ENCODE measurements at places on chromosomes 7 and 10.
A peak's percentile ranks its signal among the peaks of the same experiment; 100 is the strongest.

- no peak for DNase-seq
Measured at GRCh38 chr10:103652599-103653281, 159.2 kb downstream of the NEURL1 start.

DNA sequence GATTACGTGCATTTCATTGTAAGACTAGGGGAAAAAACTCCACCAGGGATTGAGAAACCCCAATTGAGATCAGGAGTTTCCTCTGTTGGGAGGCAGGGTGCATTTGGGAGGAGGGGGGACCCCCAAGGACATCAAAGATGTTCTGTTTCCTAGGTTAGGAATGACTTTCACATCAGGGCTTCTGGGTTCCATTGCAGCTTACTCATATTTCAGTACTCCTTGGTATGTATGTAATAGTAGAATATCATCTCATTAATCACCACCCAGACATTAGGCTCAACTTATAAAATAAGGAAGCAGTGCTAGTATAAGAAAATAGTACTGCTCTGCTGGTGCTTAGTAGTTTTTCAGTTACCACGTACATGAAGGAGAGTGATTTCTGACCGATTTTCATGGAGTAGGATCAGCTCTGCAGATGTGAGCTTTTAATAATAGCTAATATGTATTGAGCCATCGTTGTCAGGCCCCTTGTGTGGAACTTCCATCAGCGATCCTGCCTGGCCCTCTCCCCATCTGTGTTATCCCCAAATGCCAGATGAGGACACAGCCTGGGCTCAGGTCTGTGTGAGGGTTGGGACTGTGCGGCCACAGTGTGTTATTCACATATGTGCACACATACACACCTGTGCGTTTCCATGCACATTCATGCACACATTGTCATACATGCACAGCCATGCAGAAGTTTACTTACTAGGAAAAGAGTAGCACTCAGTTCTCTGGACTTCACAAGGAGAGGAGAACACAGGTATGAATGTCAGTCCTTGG is 23.5 kb downstream of the UPP1 start:
- DNase-seq = no peak

DNA sequence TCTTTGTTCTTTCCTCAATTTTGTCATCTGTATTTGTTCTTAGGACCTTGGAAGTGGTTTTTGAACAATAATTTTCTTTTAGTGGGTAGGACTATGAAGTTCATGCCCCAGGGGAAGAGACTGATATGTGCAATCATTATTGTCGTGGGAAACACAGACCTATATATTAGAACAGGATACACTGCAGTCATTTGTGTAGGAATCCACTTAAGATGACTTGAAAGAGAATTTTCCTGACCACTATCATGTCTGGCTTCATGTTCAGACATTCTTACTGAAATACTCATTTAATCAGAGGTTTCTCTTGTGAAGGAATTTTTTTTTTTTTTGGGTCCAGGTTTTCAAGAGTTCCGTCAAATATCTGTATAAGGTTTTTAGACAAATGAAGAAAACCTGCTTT is 163.6 kb downstream of the SUGCT start:
- no peak for DNase-seq

GRCh38 chr10:102900006-102900405 is 18.1 kb upstream of the CNNM2 start:
- DNase-seq = no peak

DNA sequence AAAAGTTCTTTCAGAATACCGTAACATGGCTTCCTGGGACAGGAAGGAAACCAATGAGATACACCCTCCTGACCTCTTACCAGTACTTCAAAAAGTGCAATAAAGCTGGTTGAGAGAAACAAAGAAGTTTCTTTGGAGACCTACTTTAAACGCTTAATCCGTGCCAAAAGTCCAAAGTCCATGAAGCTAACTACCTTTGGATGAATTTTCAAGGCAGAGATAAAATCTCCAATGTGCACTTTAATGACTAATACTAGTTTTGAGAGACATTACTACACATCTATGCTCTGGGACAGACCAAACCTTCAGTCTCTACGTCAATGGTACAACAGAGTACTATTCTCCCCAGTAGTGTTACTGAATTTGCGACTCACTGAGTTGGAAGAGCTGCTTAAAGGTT is 46.1 kb downstream of the UBE2H start:
- DNase-seq = no peak

DNA sequence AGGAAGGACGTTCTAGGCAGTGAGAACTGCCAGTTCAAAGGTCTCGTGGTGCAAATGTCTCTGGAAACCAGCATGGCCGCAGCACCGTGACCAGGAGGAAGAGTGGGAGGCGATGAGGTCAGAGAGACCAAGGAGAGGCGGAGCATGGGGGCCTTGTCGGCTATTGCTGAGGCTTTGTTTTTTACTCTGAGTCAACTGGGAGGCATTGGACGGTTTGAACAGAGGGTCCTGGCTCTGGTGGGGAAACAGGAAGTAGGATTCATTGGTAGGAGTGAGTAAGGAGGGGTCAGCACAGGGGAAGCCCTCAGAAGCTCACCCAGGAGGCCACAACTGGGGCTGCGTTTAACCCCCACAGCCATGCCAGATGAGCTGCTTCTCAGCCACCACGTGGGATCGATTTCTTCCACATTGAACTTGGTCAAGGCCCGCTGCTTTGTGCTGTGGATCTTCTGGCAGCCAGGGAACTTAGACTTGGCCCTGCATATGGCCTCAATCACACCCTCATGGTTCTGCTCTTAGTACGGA is 22.2 kb upstream of the SH2B2 start:
- DNase-seq = no peak

- no peak for DNase-seq
Measured at GRCh38 chr10:108608860-108609259, 1314.5 kb downstream of the XPNPEP1 start.

- DNase-seq = no peak
Measured at GRCh38 chr10:31961277-31962074, 32.8 kb upstream of the ARHGAP12 start.

DNA sequence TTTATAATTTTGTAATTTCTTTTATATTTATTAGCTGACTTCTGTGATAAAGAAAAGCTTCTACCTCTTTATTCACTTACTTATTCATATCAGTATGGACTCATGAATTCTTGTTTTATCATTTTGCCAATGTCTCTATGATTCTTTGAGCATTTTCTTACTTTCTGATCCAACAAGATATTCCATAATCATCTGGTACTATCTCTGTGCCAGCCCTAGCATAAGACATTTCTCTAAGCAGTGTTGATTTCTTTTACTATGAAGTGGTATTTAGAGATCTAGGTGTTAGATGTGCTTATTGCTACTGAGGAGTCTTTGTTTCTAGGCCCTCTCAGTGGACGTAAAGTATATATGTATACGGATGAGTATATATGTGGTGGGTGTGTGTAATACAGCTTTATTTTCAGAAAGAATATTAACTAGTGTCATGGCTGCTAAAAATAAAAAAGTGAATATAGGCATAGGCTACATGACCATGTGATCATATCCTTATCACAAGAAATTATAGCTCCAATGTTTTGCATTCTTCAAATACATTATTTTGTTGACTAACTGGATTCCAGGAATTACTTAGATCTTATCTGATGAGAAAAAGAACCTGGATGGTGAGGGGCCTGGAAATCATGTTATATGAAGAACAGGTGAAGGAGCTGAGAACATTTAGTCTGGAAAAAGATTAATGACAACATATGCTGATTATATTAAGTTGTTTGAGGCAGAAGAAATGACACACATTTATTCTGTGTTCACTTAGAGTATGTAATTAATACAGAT is 13.1 kb downstream of the PHTF2 start:
- no peak for DNase-seq

DNA sequence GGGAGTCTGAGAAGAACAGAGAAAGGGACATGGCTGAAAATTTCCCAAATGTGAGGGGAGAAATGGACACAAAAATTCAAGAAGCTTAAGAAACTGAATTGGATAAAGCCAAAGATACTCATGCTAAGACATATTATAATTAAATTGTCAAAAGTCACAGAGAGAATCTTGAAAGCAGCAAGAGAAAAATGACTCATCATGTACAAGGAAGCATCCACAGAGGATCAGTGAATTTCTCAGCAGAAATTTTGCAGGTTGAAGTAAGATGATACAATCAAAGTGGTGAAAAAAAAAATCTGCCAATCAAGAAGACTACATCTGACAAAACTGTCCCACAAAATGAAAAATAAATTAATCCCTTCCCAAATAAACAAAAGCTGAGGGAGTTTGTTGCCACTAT is 56.8 kb downstream of the MPP7 start:
- DNase-seq = no peak

DNA sequence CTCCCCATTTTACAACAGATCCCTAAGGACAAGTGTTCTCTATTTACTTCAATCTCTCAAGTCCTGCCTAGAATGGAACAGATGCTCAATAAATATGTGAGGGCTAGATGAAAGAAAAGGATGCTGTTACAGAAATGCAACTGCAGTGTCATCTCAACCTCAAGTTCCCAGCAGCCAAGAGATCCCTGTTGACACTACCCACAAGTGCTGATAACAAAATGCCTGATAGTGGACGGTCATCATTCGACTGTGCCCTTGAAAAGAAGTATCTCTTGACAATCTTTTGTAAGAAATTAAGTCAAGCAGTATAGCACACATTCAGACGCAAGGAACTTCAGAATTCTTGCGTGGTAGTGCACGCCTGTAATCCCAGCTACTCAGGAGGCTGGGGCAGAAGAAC is 133.2 kb downstream of the PARD3 start:
- DNase-seq = no peak

DNA sequence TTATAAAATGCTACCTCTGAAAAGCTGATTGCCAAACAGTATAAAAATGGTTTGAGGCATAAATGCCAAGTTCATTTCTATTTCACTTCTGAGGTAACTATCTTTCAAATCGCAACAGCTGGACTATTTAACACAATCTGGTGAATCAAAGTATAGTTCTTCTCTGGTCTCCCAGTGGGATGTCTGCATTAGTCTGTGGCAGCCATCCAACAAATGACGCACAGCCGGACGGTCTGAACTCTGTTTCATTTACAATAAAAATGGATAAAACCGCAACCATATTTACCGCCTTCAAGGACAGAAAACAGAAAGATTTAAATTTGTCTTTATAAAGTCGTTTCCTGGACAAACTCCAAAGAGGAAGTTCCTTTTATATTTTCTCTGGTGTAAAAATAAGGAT is 41.9 kb downstream of the ENO4 start:
- no peak for DNase-seq

DNA sequence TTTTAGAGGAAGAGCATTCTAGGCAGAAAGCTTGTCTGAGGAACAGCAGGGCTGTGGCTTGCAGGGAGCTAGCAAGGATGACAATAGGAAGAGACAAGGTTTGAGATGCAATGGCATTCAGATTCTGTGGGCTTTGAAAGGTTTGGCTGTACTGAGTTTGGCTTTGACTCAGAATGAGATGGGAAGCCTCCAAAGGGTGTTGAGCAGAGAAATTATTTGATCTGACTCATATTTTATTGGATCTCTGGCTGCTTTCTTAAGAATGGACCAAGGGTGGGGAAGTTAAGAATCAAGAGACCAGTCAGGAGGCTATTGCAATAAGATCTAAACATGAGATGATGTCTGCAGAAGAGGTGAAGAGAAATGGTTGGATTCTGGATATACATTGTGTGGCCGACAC is 273.2 kb downstream of the CDK14 start:
- no peak for DNase-seq

GRCh38 chr10:81192221-81192788 is 654.6 kb downstream of the SH2D4B start:
- DNase-seq = no peak

DNA sequence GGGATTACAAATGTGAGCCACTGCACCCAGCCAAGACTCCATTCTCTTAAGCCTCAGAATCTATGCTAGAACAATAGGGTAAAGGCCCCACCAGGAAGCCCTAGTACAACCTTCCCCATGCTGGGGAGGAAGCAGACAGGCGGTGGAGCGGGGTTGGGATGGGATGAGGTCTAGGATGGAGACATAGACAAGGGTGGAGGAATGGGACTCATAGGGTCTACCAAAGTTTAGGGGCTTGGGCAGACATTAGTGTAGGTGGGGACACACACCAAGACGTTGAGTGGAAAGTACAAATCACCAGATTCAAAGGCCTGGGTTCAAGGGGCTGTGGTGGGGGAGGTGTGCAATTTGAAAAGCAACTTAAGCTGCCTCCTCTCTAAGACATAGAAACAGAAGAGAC is 19.3 kb downstream of the PRSS2 start:
- DNase-seq = no peak

DNA sequence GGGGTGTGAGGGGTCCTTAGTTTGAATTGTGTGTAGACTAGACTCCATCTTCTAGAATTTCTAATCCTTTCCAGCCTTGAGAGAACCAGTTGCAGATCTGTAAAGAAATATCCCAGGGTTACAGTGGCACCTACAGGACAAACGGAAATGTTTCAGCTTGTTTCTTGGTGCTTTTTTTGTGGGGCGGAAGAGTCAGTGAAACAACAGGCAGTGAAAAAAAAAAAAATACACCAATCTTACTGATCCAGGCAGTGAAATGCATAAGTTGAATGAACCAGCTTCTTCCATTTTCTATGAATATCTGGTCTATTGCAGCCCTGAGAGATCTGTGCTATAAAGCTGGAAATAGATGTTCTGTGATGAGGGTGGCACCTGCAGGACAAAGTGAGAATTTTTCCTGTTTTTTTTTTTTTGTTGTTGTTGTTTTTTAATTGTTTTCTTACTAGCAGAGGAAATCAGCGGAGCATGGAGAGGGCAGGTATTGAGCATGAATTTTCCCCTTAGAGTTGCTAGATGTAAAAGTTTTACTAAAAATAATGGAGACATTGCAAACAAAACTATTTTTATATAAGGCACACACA is 81.9 kb upstream of the DYNC1I1 start:
- DNase-seq = no peak

- DNase-seq = no peak
Measured at GRCh38 chr7:6022707-6023106, 8.5 kb upstream of the ANKRD61 start.

DNA sequence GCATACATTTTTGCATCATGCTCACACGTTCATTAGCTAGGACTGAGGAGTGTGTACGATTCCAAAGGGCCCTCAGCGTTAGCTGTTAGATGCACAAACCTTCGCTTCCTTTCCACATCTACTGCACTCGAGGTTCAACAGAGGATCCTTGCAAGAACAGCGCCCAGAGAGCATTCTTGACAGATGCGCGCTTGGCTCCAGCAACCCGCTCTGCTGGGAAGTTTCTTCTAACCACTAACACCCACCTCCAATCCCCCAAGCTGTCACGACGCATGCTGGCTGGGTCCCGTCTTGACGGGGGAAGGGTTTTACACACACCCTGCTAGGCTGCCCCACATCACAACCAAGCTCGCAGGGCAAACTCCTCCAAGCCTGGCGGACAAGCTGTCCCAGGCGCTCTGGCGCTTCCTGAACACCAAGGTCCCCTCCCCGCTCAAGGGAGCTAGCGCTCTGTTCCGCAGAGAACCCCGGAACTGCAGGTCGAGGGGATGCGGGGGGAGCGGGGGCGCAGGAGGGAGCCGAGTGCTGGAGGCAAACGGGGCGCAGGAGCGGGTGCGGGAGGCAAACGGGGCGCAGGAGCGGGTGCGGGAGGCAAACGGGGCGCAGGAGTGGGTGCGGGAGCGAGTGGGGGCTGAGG is 653 bp upstream of the ADRB1 start:
- peak; percentile 27 for DNase-seq

DNA sequence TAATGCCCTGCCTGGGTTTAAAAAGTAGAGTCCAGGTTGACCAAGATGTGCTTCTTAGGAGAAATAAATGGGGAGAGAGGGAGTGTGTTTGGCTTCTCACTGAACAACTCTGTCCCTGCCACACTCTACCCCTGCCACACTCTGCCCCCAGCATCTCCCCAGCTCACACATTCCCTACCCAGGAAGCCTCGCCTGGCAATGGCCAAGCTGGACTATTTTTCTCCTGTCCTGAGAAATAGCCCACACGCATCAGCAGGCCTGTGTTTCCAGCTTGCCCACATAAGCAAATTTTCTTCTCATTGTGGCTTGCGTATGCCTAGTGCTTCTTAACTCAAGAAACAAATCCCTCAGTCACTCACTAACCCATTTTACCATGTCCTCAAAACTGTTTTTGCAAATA is 1.8 kb downstream of the LRRC18 start:
- no peak for DNase-seq

Measured in iPS DF 6.9 (cell line).